Small intestine (tissue), 16 donors: ENCODE measurements at places on chromosomes 16 and 17. TPM values are rescaled to one million over a fixed set of nuclear protein-coding genes. Genes with fewer than 3 reads are reported as not detected.

CRISPLD2 gene
- 5.1 TPM for polyA plus RNA-seq

TBC1D26 gene
- polyA plus RNA-seq: 0.21 TPM

- DNase-seq: no peak
These were observed 159.0 kb downstream of the RAB11FIP4 start for GRCh38 chr17:31550389-31551056.

DNA sequence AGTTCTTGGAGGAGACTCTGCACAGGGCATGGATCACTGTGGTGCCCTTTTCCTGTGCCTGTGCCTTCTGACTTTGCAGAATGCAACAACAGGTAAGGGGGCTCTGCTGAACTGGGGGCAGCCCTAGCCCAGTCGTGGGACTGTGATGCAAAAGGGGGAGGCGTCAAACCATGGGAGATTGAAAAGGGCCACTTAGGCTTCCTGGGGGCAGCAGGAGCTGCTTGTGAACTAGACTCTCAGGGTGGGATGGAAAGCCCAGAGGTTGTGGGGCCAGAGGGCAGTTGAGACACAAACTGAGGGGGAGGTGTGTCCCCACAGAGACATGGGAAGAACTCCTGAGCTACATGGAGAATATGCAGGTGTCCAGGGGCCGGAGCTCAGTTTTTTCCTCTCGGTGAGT is 19.6 kb downstream of the ADGRG5 start:
- no peak for DNase-seq

DNA sequence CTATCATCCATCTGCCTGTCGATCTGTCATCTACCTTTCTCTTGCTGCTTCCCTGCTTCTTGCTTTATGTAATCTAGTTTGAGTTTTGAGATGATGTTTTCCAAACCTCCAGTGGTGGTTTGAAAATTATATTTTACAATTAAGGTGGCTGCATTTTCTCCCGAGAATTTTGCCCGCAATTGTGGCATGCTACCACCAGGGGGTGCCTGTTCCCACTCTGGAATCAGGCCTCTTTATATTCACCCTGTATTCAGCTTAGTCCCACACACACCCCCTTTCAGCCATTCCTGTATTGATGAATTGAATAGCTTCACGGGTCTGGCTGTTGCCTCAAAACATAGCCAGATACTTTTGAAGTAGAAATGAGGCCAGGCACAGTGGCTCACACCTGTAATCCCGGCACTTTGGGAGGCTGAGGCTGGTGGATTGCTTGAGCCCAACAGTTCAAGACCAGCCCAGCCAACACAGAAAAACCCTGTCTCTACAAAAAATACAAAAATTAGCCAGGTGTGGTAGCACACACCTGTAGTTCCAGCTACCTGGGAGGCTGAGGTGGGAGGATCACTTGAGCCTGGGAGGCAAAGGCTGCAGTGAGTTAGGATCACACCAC is 3.2 kb downstream of the PRSS22 start:
- no peak for DNase-seq

- DNase-seq: peak; percentile 78
These were observed 3.1 kb downstream of the CDC6 start for GRCh38 chr17:40290629-40291280.

DNA sequence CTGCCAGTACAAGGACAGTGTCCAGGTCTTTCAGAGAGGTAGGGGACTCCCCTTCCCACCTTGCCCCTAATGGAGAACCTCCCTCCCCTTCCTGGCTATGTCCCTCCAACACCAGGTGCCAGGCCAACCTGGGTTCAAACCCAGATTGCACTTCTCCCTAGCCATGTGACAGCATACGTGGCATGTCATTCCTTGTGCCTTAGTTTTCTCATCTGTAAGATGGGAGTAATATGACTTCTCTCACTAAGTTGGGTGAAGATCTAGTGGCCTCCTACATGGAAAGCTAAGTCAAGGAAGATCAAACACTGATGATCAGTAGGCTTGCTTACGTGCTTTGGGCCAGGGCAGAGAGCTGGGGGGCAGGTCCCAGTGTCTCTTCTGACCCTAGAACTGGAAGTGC is 8.8 kb downstream of the FCSK start:
- DNase-seq: no peak

- DNase-seq: no peak
These were observed 11.0 kb upstream of the RCVRN start for GRCh38 chr17:9916108-9916507.

DNA sequence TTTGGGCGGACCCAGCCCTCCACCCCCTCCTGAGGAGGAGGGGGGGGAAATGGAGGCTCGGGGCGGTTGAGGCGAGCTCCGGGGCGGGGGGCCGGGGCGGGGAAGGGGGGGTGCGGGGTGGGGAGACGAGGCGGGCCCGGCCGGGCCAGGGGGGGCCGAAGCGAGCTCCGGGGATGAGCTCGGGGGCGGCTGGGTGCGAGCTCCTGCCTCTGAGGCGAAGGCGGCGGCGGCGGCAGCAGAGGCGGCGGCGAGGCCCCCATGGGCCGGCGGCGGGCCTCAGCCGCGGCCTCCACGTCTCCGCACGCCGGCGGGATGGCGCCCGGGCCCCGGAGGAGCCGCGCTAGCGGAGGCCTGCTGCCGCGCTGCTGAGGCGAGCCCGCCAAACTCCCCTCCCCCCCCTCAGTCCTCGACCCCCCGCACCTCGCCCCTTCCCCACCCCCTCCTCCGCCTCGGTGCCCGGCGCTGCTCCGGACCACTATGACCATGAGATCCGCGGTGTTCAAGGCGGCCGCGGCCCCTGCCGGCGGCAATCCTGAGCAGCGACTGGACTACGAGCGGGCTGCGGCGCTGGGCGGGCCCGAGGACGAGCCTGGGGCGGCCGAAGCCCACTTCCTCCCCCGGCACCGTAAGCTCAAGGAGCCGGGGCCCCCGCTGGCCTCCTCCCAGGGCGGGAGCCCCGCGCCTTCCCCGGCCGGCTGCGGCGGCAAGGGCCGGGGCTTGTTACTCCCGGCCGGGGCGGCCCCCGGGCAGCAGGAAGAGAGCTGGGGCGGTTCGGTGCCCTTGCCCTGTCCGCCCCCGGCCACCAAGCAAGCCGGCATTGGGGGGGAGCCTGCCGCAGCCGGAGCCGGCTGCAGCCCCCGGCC is 596 bp downstream of the MSL1 start:
- peak; percentile 33 for DNase-seq

- no peak for DNase-seq
These were observed 8.3 kb downstream of the CAPNS2 start for GRCh38 chr16:55574811-55575210.

DNA sequence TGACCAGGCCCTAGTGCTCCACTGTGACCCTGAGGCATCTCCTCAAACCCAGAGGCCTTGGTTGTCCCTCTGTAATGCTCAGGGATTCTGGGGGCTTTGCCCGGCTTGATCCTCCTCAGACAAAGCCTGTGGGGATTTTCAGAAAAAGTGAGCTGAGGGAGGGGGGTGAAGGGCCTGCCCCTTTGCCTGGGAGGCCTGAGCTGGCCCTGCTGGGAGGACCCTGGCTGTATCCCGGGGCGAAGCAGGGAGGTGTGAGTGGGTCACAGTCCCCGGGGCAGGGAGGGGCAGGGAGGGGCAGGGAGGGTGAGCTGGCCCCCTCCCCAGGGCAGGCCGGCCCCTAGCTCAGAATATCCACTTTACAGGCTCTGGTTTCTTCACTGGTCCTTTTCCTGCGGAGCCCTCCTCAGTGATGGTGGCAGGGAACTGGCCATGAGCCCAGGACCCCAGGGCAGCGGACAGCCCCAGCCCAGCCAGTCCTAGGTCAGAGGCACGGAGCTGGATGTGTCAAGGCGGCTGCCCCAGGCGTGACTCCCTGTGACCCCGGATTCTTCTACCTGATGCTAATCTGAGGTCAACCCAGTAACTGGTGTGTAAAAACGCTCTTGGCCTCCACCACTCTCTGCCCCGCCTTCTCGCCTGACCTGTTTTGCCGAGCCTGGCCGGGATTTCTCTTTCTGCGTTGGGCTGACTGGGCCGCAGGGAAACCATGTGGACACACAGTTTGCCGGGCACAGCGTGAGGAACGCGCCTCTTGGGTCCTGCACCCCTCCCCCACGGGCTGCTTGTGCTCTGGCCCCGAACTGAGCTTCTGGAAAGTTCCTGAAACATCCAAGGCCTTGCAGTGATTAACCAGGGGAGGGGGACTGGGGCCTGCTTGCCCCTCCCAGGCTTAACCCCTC is 5.8 kb upstream of the FASN start:
- peak; percentile 18 for DNase-seq

DNA sequence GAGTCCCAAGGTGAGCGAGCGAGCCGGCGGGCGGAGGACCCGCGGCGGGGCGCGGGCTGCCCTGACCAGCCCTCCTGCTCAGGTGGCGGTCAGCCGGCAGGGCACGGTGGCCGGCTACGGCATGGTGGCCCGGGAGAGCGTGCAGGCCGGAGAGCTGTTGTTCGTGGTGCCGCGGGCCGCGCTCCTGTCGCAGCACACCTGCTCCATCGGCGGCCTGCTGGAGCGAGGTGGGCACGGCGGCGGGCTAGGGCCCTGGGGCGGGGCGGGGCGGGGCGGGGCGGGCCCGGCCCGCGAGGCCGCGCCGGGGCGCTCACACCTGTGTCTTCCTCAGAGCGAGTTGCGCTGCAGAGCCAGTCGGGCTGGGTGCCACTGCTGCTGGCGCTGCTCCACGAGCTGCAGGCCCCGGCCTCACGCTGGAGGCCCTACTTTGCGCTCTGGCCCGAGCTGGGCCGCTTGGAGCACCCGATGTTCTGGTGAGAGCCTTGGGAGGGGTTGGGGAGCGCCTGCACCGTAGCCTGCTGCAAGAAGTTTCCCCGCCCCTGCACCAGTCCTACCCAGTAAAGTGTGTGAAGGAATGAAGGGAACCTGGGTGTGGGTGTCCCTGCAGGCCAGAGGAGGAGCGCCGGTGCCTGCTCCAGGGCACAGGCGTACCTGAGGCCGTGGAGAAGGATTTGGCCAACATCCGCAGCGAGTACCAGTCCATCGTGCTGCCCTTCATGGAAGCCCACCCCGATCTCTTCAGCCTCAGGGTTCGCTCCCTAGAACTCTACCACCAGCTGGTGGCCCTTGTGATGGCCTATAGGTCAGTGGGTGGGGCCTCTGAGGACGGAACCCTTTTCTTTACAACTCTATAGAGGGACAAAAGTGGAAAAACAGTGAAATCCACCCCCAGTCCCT is 802 bp downstream of the SETD6 start:
- DNase-seq: peak; percentile 75

GRCh38 chr16:21611556-21612384 is 12.4 kb downstream of the METTL9 start:
- DNase-seq: no peak

GRCh38 chr17:74368341-74369081 is 1.2 kb downstream of the GPR142 start:
- peak; percentile 77 for DNase-seq

GRCh38 chr16:22016927-22017326 is 9.0 kb downstream of the MOSMO start:
- no peak for DNase-seq

DNA sequence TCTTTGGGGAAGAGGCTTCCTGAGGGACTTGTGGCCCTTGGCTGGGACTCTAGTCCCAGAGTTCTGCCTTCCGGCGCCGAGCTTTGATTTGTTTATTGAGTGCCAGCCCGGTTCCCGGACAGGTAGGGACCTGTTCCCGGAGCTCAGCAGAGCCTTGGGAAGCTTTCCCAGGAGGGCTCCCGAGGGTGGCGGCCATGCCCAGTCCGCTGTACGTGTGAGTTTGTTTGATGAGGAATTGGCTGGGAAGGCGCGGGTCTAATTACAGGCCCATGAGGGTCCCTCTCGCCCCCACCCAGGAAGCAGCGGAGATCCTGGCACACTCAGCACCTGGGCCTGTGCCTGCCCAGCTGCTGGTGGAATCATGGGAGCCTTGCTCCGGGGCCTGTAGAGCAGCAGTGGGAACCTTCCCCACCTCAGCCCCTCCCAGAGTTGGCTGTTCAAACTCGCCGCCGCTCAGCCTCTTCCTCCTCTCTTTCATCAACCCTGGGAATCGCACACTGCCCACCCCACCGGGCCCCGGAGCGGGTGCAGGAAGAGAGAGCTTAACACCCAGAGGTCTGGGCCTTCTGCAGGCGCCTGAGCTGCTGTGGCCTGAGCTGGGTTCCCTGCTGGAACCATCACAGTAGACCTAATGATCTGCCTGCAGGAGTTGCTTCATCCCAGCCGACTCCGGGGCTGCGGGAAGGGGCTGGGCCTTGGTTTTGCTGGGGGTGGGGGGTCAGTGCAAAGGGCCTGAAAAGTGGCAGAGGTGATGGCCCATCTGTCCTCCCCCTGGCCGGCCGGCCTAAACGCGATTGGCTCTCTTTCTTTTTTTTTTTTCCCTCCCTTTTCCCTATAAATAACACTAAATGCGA is 313.7 kb downstream of the SEC14L1 start:
- DNase-seq: no peak

DNA sequence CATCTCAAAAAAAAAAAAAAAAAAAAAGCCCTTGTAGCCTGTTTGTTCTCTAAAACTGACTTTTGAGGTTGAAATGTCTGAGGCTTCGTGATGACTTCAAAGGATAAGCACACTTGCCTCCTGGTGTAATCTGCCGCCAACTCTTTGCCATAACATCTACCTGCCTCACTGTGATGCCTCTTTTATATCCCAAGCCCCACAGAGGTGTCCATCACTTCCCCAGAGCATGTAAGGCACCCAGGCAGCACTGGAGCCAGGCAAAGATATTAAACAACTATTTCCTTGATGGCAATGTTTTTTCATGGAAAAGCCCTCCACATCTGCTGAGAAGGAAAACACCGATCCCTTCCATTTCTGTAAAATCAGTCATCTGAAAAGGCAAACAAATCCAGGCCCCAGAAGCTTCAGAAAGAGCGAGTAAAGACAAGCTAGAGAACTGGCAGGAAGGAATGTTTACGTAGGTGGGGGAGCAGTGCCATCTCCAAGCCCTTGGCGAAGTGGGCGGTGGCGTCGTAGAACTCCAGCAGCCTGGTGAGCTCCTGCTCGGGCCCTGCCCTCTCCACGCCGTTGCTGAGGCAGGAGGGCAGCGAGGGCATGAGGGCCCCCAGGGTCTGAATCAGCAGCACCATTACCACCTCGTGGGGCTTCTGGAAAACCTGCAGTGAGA is 28.6 kb downstream of the COG7 start:
- DNase-seq: no peak

DNA sequence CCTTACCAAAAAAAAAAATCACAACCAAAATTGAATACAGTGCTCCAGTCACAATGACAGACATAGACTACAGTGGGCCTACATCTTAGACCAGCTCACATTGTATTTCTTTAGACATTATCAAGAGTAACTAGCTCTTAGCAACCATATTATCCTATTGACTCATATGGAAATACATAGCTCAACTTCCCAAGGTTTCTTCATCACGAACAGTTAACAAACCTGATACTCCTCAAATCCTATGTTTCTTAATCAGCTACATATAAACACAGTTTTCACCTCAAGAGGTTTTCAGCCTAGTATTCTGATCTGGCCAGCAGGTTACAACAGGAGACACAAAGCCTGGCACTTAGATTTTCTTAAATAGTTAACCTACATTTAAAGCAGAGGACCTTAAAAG is 29.7 kb downstream of the CMC2 start:
- no peak for DNase-seq
